Progenitor cell of endocrine pancreas (in vitro differentiated cells): ENCODE measurements at places on chromosomes 2 and 18. TPM values are rescaled to one million over a fixed set of nuclear protein-coding genes. Genes with fewer than 3 reads are reported as not detected.

- no peak overlapping the region for H3K27ac ChIP-seq
- peaks cover 5% of the 10 kb centered on the region for H3K4me1 ChIP-seq
- H3K4me3 ChIP-seq: no peak overlapping the region
- peaks cover 7% of the 10 kb centered on the region for H3K27me3 ChIP-seq
- no peaks in the 10 kb centered on the region for H3K36me3 ChIP-seq
- DNase-seq: no peak
Observed at GRCh38 chr2:102664471-102664909, 45.1 kb downstream of the SLC9A2 start.

GRCh38 chr2:157903626-157904025 lies 27.5 kb upstream of the ACVR1 start:
- H3K4me3 ChIP-seq: no peak overlapping the region
- DNase-seq: no peak
- H3K27ac ChIP-seq: no peak overlapping the region
- peaks cover 2% of the 10 kb centered on the region for H3K4me1 ChIP-seq

- no peak for DNase-seq
- no peak overlapping the region for H3K27ac ChIP-seq
- no peaks in the 10 kb centered on the region for H3K4me1 ChIP-seq
- no peaks in the 10 kb centered on the region for H3K27me3 ChIP-seq
- no peak overlapping the region for H3K4me3 ChIP-seq
Observed at GRCh38 chr2:175709248-175709647, 292.8 kb downstream of the LNPK start.

DNA sequence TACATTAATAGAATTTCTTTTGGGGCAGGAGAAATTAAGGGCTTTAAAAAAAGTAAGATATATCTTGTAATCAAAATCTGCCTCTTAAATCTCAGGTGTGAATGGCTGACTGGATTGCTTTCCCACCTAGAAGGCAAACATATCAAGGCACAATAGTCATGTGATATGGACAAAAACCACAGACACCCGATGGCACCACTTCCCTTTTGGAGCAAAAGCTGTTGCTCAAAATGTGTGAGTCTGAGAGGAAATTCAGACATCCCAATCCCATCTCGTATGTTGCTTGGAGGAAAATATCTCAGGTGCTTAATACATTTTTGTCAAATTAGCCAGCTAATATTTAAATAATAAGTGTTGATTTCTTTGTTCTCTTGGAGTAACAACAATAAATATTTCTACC lies 120.7 kb downstream of the KCNF1 start:
- DNase-seq: no peak
- H3K27me3 ChIP-seq: no peaks in the 10 kb centered on the region

GRCh38 chr2:51329512-51329911 lies 297.6 kb upstream of the NRXN1 start:
- no peaks in the 10 kb centered on the region for H3K4me1 ChIP-seq
- H3K27me3 ChIP-seq: no peaks in the 10 kb centered on the region
- H3K4me3 ChIP-seq: no peak overlapping the region
- no peak for DNase-seq
- no peak overlapping the region for H3K27ac ChIP-seq

DNA sequence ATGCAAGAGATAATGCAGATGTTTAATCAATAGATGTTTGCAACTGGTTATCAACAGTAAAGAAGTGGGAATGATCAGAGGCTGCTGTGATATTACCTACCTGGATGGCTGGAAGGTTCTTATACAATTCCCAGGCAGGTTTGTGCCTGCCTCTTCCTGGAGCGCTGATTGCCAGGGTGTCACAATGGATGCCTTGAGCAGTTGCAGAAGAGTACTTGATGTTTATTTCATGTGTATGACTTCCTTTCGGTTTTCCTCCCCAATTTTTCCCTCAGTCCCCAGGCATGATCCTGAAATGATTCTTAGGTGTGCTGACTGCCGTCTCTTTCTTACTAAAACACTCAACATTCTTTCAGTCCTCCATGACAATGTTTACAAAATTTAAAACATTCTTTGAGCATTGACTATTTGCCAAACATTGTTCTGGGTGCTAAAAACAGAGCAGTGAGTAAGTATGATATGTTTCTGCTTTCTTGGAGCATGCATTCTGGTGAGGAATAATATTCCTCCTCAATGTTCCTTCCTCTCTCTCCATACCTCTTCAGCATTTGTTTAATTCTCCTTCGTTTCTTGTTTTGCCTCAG lies 416.6 kb upstream of the TRIB2 start:
- DNase-seq: no peak
- no peak overlapping the region for H3K4me3 ChIP-seq
- H3K36me3 ChIP-seq: no peaks in the 10 kb centered on the region
- H3K4me1 ChIP-seq: peaks cover 24% of the 10 kb centered on the region
- no peak overlapping the region for H3K27ac ChIP-seq

DNA sequence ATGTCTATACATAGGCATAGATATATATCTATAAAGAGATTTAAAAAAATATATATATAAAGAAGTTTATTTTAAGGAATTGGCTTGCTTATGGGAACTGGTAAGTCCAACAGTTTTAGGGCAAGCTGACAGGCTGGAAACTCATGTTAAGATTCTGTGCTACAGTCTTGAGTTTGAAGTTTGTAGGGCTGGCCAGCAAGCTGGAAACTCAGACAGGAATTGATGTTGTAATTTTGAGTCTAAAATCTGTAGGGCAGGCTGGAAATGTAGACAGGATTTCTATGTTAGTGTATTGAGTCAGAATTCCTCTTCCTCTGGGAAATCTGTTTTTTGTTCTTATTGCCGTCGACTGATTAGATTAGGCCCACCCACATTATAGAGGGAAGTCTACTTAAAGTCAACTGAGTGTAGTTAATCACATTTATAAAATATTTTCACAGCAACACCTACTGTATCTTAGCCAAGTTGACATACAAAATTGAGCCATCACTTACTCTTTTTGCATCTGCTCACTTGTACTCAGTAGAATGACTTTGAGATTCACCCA lies 60.8 kb downstream of the PHLPP1 start:
- no peak for DNase-seq
- no peaks in the 10 kb centered on the region for H3K27me3 ChIP-seq
- H3K36me3 ChIP-seq: peaks cover 2% of the 10 kb centered on the region
- H3K4me1 ChIP-seq: peaks cover 5% of the 10 kb centered on the region
- no peak overlapping the region for H3K4me3 ChIP-seq
- no peak overlapping the region for H3K27ac ChIP-seq

GRCh38 chr2:197181491-197181890 lies 129.1 kb downstream of the ANKRD44 start:
- H3K27ac ChIP-seq: no peak overlapping the region
- H3K27me3 ChIP-seq: no peaks in the 10 kb centered on the region
- no peak overlapping the region for H3K4me3 ChIP-seq
- H3K4me1 ChIP-seq: peaks cover 1% of the 10 kb centered on the region
- no peaks in the 10 kb centered on the region for H3K36me3 ChIP-seq

- DNase-seq: no peak
- no peak overlapping the region for H3K27ac ChIP-seq
- H3K27me3 ChIP-seq: peaks cover 9% of the 10 kb centered on the region
- no peak overlapping the region for H3K4me3 ChIP-seq
Observed at GRCh38 chr2:30927465-30928075, 120.3 kb upstream of the CAPN13 start.

DNA sequence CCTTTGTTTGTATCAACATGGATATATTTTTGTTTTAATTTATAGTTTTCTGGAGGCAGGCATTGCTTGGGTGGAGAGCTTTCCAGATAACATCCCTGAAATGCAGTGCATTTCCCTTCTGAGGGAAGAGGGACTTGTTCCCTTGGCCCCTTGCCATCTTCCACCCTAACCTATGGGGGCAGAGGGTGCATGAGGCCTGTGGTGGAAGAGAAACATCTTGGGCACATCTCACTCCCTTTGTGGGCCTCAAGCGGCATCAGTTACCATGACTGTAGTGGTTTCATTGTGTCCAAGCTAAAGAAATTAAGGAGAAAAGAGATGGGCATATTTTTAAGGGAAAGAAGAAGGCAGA lies 5.3 kb upstream of the RPL37A start:
- H3K4me3 ChIP-seq: no peak overlapping the region
- H3K36me3 ChIP-seq: no peaks in the 10 kb centered on the region
- no peak overlapping the region for H3K27ac ChIP-seq
- DNase-seq: no peak

DNA sequence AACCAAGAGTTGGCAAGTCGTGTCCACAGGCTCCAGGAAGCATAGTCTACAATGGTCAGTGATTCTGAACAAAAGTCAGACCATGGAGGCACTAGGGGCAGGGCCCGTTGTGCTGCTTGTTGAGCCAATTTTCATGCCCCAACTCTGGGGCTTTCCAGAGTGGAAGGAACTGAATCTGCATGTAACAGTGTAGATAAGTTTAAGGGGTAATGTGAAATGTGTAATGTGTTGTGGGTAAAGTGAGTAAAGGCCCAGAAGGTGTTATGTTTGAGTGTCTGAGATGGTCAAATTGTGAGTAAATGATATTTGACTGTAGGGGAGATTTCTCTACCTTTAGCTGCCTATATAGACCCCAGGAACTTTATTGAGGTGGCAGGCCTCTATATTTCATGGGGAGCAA lies 1336.5 kb upstream of the SLC39A10 start:
- no peaks in the 10 kb centered on the region for H3K36me3 ChIP-seq
- H3K27ac ChIP-seq: no peak overlapping the region
- no peaks in the 10 kb centered on the region for H3K4me1 ChIP-seq
- H3K27me3 ChIP-seq: no peaks in the 10 kb centered on the region
- no peak for DNase-seq

- H3K4me3 ChIP-seq: no peak overlapping the region
- no peaks in the 10 kb centered on the region for H3K36me3 ChIP-seq
- no peaks in the 10 kb centered on the region for H3K4me1 ChIP-seq
- no peak overlapping the region for H3K27ac ChIP-seq
Observed at GRCh38 chr2:100262555-100263320, 59.6 kb downstream of the LONRF2 start.

DNA sequence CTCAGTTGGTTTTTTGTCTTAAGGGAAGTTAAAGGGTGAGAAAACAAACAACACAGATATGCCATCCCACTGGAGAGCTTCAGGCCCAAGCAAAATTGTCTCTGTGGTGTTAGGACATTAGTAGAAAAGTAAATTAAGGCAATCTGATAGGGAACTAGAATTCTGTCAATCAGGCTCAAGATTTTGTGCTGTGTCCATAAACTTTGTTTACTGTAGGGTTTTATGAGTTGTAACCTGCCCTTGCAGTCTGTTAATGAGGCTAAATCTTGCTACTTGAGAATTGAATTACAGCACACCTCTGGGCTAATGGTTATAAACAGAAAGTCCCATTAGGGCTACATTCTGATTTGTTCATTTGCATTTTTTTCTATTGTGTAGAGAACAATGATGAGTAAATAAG lies 78.0 kb upstream of the OTX1 start:
- no peak overlapping the region for H3K4me3 ChIP-seq
- no peak for DNase-seq
- H3K36me3 ChIP-seq: no peaks in the 10 kb centered on the region
- H3K4me1 ChIP-seq: peaks cover 18% of the 10 kb centered on the region

- no peak for DNase-seq
- H3K4me1 ChIP-seq: no peaks in the 10 kb centered on the region
- H3K36me3 ChIP-seq: no peaks in the 10 kb centered on the region
- H3K4me3 ChIP-seq: no peak overlapping the region
Observed at GRCh38 chr2:85790499-85791188, 36.9 kb downstream of the ATOH8 start.

DNA sequence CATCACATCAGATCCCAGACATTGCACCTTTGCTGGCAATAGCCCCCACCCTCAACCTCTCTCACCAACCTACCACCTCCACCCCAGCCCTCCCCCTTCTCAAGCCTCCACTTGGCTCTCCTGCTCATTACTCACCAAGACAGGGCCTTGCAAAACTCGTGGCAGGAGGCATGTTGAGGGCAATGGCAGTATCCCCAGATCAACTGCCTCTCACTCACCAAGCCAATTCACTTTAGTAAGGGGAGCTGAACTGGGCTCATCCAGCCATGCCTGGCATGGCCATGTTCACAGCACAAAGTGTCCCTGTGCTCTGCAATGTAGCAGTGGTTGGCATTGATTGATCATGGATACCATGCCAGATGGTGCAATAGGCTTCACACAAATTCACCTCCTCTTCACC lies 46.3 kb upstream of the TEX51 start:
- H3K4me1 ChIP-seq: no peaks in the 10 kb centered on the region
- H3K27me3 ChIP-seq: peaks cover 25% of the 10 kb centered on the region
- H3K4me3 ChIP-seq: no peak overlapping the region
- H3K27ac ChIP-seq: no peak overlapping the region
- H3K36me3 ChIP-seq: no peaks in the 10 kb centered on the region

GRCh38 chr2:114661971-114662939 lies 219.8 kb downstream of the DPP10 start:
- H3K27ac ChIP-seq: peak overlapping the region; percentile 96
- no peaks in the 10 kb centered on the region for H3K36me3 ChIP-seq
- no peaks in the 10 kb centered on the region for H3K4me1 ChIP-seq
- peak overlapping the region; percentile 87 for H3K4me3 ChIP-seq
- peaks cover 18% of the 10 kb centered on the region for H3K27me3 ChIP-seq

DNA sequence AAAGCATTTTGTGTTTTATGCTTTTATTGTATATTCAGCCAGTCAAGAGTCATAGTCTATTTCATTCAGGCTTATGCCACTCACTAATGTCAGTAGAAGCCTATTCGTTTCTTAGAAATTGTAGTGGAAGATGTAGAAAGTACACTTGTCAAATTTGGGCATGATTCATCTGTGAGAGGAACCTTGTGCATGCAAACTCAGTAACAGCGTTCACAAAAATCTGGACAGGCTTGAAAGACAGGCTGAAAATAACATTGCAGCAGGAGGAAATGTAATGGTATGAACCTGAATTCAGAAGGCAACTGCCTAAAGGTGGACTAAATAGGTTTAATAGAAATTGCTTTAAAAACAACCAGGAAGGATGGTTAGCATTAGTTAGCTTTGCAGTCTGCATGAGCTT lies 213.5 kb downstream of the CMPK2 start:
- H3K27me3 ChIP-seq: peaks cover 3% of the 10 kb centered on the region
- no peak for DNase-seq
- H3K4me1 ChIP-seq: peaks cover 35% of the 10 kb centered on the region
- H3K27ac ChIP-seq: no peak overlapping the region
- H3K36me3 ChIP-seq: no peaks in the 10 kb centered on the region
- no peak overlapping the region for H3K4me3 ChIP-seq

DNA sequence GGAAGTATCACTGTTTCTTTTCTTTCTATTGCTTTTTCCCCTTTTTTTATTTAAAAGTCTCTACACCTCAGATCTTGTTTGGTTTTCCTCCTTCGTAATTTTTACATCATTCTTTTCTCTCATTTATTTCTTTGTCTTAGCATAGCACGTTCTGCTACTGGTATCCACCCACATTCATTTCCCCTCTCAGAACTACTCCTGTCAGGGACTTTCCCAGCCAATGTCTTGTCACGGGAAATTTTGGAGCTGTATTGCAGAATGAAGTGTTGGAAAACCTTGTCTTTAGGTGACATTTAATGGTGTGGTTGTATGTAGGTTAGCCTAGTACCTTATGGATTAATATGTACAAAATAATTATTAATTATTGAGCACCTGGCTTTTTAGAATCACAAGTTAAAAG lies 34.0 kb downstream of the TTLL4 start:
- H3K4me3 ChIP-seq: no peak overlapping the region
- no peaks in the 10 kb centered on the region for H3K27me3 ChIP-seq
- DNase-seq: no peak
- H3K36me3 ChIP-seq: peaks cover 34% of the 10 kb centered on the region
- H3K4me1 ChIP-seq: peaks cover 7% of the 10 kb centered on the region

The RMDN2 gene
- 9.1 and 9.2 TPM in 2 replicates for total RNA-seq

The TXNDC2 gene
- not detected in 2 replicates for total RNA-seq

The ASAP2 gene
- total RNA-seq: 65.4 and 69.3 TPM in 2 replicates

The GPBAR1 gene
- total RNA-seq: 9.1 and 9.7 TPM in 2 replicates

The SERPINB4 gene
- total RNA-seq: not detected in 2 replicates

The CYTIP gene
- total RNA-seq: 0.14 and 0.27 TPM in 2 replicates

The TBR1 gene
- not detected in 2 replicates for total RNA-seq

The SCN3A gene
- total RNA-seq: 4.7 and 5.3 TPM in 2 replicates

The FAP gene
- not detected in 2 replicates for total RNA-seq

The ACMSD gene
- not detected in 2 replicates for total RNA-seq

The SCYGR4 gene
- total RNA-seq: not detected in 2 replicates

The DGUOK gene
- total RNA-seq: 63.8 and 66.9 TPM in 2 replicates

The VWC2L gene
- 0.16 TPM in 1 of 2 replicates, not detected in the other for total RNA-seq
